ENCODE measurements at places on chromosomes 3 and 15.

DNA sequence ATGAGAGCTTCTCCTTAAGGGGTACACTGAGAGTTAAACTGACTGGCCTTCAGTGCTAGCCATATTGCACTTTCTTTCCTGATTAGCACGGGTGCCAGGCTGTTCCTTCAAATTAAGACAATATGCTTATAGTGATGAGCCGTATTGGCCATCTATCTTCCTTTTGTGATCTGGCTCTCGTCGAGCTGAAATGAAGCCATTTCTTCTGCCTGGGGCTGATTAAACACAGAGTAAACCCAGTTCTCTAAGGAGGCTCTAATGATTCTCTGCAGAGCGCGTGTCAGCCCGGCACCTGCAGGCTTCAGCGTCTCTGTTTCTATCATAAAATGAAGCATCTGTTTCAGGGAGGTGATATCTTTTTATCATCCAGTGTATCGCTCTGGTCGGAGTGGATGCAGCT is 107.5 kb upstream of the NR2F2 start:
- no peak for DNase-seq

- no peak for DNase-seq
These were observed 1.4 kb downstream of the TNIK start for GRCh38 chr3:171458864-171459136.

DNA sequence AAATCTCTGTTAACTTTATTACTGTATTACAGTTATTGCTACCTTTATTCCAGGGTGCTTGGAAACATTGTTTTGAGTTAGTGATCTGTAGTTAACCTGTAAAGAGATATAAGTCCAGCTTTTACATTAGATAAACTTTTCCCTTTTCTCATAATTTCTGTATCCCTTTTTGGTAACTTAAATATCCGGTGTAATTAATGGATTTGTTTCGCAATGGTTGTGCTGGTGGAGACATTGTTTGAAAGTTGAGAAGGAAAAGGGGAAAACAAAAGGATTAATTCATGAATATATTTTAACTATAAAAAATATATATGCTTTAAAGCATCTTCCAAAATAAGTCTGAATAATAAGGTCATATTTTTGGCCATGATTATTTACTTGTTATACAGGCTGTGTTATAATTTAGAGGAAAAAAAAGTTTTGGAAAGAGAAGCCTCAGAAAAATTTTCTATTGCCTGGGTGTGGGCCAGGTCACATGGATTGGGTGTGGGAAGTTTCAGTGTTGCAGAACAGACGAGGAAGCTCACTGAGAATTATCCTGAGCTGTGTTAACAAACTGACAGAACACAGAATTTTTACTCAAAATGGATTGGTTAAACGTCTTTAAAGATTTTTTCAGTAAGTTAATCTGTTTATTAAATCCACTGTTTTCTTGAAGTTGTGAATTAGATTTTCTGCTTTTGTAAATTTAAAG is 27.7 kb upstream of the IL20RB start:
- no peak for DNase-seq

DNA sequence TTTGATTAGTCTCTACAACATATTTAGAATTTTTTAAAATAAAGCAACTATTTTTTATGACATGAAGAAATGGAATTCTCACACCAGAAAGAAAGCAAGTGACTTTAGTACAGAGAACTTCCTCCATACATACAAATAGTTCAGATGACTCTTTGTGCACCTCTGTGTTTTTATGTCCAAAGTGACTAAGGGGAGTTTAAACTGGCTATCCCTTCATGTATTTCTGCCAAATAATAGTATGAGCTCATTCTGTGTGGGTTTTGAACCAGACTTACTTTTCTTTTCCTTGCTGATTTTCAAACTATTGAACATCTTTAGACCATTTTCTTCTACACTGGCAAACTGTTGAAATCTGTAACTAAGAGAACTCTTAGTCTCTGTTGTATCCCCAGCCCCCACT is 196.3 kb downstream of the EPHA3 start:
- DNase-seq = no peak

- DNase-seq = no peak
These were observed 159.4 kb downstream of the LSAMP start for GRCh38 chr3:116285781-116286421.

- DNase-seq = no peak
These were observed 5.9 kb upstream of the RTF1 start for GRCh38 chr15:41411031-41411430.

GRCh38 chr15:50209809-50210208 is 27.8 kb downstream of the SLC27A2 start:
- no peak for DNase-seq

DNA sequence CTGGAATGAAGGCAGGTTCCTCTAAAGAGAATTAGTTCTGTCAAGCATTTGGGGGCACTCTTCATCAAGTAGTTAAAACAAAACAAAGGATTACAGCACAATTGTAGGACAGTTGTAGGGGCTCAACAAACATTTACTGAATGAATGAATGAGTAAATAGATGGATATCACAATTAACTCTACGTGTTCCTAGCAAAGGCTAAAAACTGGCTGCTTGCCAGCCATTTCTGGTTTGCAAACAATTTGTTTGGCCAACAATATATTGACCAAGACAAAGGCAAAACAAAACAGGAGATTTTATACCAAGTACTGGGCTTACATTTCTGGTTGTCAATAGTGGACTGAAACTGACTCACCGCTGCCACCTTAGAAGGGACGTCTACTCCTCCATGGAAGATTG is 116.8 kb downstream of the ZNF280D start:
- DNase-seq = no peak

GRCh38 chr3:11774296-11774877 is 72.3 kb downstream of the TAMM41 start:
- no peak for DNase-seq
